Stimulated activated CD4-positive, alpha-beta T cell treated with anti-CD3 and anti-CD28 coated beads, TNF-alpha, amount 100 ng/mL, for 1 hour (primary cell): ENCODE measurements at places on chromosomes 6 and 20.

DNA sequence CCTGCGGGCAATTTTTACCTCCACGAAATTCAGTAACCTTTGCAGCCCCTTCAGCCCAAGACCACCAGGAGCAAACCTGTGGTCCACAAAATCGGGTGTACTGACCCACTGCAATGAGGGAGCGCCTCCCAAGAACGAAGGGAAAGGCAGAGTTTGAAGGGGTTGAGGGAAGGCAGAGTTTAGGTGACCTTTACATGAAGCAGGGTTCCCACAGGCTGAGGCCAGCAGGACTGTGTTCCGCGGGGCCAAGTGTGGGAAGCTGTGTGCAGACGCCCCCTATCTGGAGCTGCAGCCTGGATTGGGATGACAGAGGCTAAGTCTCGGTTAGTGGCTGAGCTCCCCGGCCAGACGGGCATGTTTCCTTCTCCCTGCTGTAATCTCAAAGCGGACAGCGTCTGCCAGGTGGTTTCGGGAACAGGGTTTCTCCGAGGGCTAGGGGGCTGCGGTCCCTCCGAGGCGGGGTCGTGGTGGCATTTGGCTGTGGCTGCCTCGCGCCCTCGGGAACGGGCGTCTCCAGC lies 826 bp upstream of the PYGB start:
- no peak for DNase-seq

- DNase-seq = peak; percentile 72
Measured at GRCh38 chr20:57398231-57398821, 7.1 kb downstream of the RBM38 start.

DNA sequence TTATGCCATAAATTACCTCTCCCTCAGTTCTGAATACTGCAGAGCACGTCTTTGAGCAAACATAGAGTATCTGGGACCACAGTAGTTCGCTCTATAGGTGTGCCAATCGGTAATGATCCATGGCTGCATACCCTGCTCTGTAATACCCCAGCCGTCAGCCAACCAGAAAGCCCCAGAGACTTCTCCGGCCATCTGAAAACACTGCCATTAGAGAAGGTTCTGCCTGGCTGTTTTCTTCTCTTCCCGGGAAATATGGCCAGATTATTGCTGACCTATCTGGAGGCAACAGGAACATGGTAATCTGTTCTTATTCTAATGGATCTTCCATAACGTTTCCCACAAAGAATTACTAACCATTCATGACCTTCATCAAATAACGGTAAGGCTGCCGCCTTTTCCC lies 139.9 kb downstream of the RPS12 start:
- no peak for DNase-seq

DNA sequence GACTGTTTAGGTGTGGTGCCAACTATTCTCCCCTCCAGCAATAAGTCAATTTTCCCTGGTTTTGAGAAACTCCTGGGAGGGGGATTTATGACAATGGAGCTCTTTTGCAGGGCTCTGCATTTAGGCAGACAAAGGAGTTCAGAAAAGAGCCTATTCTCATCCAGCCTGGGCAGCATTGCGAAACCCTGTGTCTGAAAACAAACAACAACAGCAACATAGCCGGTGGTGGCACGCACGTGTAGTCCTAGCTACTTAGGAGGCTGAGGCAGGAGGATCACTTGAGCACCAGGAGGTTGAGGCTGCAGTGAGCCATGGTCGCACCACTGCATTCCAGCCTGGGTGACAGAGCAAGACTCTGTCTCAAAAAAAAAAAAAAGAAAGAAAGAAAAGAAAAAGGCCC lies 6.4 kb downstream of the CLPS start:
- no peak for DNase-seq

DNA sequence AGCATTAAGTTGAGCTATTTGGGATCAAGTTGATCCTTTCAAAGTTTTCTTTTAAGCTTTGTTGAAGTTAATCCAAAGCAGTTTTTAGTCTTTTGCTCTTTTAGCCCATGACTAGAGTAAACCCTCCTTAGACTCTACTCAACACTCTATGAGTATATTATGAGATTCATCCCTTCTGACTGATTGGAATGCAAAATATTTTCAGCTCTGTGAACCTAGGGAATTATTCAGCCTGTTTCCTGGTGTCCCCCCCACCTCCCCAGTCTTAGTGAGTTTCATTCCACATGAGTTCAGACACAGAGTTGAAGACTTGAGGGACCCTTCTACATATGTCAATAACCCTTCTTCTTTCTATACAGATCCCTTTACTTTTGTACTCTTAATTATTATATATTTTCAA lies 413.7 kb downstream of the RFPL4B start:
- no peak for DNase-seq

- DNase-seq = no peak
Measured at GRCh38 chr6:139977887-139978332, 603.5 kb upstream of the CITED2 start.

- no peak for DNase-seq
Measured at GRCh38 chr6:102517506-102517905, 1124.0 kb downstream of the GRIK2 start.
